NCI-H1105 (cell line): ENCODE measurements at places on chromosomes 4 and X.

DNA sequence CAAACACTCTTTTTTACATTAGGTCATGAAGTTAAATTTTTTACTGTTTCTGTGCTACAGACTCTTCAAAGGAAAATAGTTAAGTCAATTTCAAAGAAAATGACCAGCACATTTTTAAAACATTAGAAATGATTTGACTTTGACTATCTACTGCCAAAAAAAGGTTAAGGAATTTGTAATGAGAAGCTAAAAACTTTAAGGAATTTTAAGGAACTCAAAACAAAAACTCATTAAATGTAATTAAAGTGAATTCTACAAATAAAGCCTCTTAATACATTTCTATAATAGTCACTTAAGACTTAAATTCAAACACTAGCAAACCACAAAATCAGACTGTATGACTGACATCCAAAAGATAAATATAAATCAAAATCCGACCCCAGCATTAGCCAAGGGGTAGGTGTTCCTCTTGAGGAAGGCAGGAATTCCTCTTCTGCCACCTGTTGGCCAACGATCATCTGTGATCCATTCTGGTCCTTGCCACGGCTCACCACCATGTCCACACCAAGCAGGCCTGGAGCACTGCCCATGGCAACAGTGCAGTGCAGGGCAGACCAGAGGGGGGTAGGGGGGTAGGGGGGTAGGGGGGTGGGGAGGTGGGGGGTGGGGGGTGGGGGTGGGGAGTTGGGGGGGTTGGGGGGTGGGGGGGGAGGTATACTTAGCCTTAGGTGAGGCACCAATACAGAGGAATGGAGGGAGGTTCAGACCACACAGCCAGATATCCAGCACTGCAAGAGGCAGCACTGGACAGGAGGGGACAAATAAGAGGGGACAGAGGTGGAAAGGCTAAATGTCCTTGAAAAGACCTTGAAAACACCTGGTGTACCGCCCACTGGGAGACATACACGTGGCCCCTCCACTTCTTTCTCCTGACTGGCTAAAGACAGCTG, 287.4 kb downstream of the CHIC1 start:
- DNase-seq: peak; percentile 0

- DNase-seq: no peak
These were observed 117.2 kb downstream of the IRF2 start for GRCh38 chr4:184357165-184357564.

DNA sequence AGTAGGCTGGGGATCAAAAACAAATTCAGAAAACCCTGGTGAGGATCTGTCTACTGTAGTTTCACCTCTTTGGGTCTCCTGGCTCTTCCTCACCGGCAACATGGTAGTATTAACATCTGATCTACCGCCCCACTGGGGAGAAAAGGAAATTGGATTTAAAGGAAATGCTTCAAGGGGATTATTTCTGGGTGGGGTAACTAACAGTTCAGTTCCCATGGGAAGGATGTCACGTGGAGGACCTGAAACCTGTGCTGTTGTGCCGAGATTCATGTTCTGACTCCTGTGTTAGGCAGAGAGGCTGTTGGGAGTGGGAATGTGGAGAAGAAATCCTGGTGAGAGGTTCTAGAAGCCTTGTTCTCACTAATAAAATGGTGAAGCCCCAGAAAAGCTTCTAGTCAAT, 254.4 kb downstream of the BCOR start:
- no peak for DNase-seq

- no peak for DNase-seq
These were observed 17.9 kb upstream of the ADD1 start for GRCh38 chr4:2825740-2826139.

GRCh38 chr4:58166490-58166889, 1056.3 kb upstream of the IGFBP7 start:
- peak; percentile 12 for DNase-seq
